Activated CD4-positive, alpha-beta T cell treated with anti-CD3 and anti-CD28 coated beads, Interleukin-2, amount 50 U/mL, for 4 hours (primary cell): ENCODE measurements at places on chromosomes 3 and 15.

GRCh38 chr3:131221731-131222130, 159.8 kb upstream of the NUDT16 start:
- no peak for DNase-seq

DNA sequence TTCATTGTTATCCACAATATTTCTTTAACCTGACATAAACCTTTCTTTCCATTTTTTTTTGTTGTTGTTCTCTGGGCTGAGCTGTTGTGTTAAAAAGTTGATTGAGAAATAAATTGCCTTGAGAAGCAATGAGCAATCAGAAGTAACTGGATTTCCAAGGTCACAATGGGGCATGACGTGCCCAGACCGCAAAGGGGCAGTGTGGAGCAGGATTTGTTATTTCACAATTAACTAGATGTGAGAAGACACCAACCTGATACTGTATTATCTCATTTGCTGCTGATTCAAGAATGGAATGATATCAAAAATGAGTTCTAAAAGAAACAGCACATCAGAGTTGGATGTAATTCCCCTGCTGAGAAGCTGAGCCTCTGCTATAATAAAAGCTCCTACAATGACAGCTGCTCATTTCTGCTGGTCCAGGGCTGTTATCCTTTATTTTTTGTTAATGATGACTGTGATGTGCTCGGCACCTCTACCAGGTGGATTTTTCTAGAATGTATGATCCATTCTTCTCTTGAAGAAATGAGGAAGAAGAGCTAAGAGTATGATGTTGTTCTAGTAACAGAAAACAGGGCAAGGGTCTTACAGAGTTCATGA, 28.1 kb downstream of the CPNE4 start:
- DNase-seq, result no peak

- DNase-seq, result peak; percentile 92
Observed at GRCh38 chr3:45037720-45038455, 11.8 kb downstream of the CLEC3B start.

GRCh38 chr15:67009576-67010569, 55.5 kb upstream of the SMAD3 start:
- no peak for DNase-seq

DNA sequence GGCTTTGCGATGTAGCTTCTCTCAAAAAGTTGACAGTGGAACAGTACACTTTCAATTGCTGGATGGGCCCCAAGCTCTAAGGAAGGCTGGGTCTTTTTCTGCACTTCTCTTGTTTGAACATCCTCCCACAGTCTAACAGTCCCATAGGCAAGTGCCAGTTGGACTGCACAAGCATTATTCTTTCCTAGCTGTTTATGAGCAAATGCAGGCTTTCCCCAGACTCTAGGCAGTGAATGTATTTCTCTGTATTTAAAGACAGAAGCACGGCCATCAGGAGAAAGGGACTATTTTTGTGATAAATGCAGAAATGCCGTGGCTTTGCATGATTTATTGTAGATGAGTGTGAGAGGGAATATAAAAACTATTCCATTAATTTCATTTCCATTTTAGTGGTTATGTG, 539.3 kb upstream of the LMCD1 start:
- no peak for DNase-seq

- DNase-seq, result no peak
Observed at GRCh38 chr3:169658311-169658931, 5.1 kb downstream of the MECOM start.

DNA sequence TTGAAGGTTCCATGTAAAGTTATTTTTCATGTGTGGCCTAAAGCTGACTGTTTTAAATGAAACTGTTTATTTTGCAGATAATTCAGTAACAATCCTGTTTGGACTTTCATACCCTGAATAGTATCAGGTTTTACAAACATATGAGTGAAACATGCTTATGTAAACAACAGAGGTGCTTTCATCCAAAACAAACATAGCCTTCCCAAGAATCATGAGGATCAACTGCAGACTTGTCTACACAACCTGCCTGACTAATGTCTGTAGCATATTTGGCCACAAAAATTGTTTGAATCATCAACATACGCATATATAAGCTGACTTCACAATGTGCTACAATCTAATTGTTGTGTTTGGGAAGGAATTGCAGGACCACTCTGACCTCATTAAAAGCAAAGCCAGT, 190.4 kb downstream of the DIPK2A start:
- no peak for DNase-seq

- DNase-seq, result no peak
Observed at GRCh38 chr3:53845103-53845880, 927 bp downstream of the CHDH start.

- DNase-seq, result no peak
Observed at GRCh38 chr15:52870015-52870414, 79.9 kb upstream of the ONECUT1 start.

- DNase-seq, result no peak
Observed at GRCh38 chr15:89395461-89395871, 60.8 kb upstream of the POLG start.

- peak; percentile 20 for DNase-seq
Observed at GRCh38 chr3:196726788-196727675, 12.6 kb upstream of the PAK2 start.

DNA sequence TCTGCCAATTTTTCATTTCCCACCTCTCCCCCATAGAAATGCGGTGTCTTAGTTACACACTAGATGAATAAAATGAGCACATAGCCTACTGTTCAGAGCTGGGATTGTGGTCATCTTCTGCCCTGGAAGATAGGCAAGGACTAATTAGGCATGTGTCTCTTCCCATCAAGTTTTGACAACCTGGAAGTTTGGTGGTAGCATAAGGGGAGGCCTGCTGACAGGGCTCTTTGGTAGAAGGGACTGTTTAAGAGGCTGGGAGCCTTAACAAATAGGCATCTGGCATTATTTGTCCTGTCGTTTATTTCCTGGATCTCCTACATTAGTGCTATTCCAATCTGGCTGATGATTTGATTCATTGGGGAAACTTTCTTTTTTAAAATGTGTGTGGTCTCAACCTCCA, 512.3 kb downstream of the ZNF385D start:
- no peak for DNase-seq

- no peak for DNase-seq
Observed at GRCh38 chr3:42815826-42816225, 6.6 kb downstream of the ACKR2 start.

GRCh38 chr15:25727116-25727515, 136.0 kb downstream of the ATP10A start:
- DNase-seq, result no peak

GRCh38 chr15:101131489-101132389, 120.1 kb downstream of the CHSY1 start:
- DNase-seq, result no peak

- DNase-seq, result no peak
Observed at GRCh38 chr3:133383175-133383574, 16.7 kb upstream of the BFSP2 start.

DNA sequence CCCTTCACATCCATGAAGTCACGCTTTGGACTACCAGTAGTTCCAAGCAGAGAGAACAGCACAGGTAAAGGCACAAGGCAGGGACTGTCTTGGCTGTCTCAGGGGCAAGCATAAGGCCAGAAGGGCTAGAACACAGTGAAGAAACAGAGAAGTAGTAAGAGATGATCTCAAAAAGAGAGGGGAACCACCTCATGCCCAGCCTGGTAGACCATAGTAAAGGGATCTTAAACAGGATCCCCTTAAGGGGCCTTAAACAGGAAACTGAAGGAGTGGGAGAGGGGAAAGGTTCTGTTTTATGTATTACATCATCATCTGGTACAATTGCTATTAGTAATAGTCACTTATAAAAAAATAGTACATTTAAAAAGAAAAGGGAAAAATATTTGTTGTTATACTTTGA, 25.8 kb downstream of the P2RY1 start:
- DNase-seq, result no peak

GRCh38 chr15:55241891-55242290, 45.1 kb upstream of the RSL24D1 start:
- no peak for DNase-seq

GRCh38 chr15:74301583-74302361, 65.6 kb downstream of the CCDC33 start:
- no peak for DNase-seq
